ENCODE measurements at places on chromosomes 3 and 15.

- no peak for DNase-seq
Observed at GRCh38 chr15:42474827-42475226, 16.1 kb downstream of the ZNF106 start.

GRCh38 chr3:157094751-157095480 is 65.0 kb downstream of the CCNL1 start:
- no peak for DNase-seq

DNA sequence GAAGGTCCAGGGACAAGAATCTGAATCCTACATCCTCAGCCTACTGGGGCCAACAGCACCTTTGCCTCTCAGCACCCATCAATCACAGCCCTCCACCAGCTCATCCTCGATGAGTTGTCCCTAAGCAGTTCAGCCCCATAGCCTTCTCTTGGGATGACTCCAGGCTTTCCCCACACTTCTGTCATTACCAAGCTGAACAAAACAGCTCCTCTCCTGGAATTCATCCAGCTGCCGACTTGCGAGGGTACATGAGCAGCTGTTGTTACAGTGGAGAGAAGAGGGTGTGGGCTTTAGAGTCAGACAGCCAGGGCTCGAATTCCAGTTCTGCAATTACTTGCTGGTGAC is 69.0 kb upstream of the THBS1 start:
- DNase-seq, result no peak

DNA sequence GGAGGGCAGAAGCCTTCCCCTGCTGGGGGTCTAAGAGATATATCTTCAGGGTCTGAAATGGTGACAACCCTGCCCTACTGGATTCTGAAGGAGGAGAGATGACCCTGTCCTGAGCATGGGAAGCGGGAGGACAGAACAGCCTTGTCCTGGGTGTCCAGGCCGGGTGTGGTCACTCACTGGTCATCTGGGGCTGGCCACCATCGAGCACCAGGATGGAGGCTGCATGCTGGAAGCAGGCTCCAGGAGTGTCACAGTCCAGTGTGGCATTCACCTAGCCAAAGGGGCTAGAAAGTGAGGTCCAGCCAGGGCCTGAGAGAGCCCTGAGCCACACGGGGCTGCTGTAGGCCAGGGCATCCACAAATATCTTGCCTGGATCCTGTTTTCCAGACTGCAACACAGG is 5.2 kb downstream of the CDHR4 start:
- no peak for DNase-seq

DNA sequence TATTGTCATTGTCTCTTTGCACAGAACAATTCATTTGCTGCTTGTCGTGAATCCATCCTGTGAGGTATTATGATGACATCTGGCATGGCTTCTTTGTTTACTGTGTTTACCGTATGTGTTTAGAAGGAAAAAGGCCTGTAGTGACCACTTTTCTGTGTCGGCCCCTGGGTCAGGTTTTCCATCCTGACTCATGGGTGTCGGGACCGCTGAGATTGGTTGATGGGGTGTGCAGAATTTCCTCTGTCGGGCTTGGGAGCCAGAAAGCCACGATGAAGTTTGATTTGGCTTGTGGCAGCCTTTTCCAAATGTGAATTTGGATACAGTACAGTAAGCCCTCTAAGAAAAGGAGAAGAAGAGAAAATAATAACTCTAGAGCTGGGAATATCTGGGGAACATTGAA is 113.5 kb downstream of the FNDC3B start:
- DNase-seq, result no peak

DNA sequence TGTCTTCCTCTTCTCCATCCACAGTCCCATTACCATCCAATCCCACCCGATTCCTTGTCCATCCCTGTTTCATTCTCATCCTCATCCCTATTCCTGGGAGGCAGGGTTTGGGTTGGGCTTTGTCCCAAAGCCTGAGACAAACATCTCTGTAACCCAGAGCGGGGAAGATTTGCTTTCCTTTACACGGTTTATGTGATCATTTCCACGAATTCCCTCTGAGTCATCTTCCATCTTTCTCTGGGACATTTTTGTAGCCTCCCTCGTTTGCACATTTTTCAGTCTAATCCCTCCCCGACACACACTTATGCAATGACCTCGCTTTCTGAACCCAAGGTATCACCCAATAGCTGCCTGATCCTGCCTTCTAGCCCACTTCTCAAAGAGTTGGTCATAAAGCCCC is 22.8 kb downstream of the DUOX2 start:
- peak; percentile 33 for DNase-seq

GRCh38 chr15:57527382-57528091 is 64.2 kb upstream of the MYZAP start:
- no peak for DNase-seq

DNA sequence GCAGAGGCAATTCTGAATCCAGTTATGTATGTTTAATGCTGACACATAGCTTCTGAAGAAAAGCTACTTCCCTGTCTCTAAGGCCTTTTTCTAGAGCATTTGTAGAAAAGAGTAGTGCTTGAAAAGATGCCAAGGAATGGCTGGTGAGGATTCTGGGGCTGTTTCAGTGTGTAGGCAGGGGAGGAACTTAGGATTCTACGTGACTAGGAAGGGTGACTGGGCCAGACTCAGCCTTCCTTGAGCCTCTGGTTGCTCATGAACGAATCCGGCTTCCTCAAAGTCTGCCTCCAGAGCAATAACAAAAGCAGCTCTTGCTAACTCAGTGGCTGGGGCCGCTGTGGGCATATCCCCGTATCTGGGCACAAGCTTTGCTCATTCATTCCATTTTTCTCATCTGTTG is 104.8 kb upstream of the WNT5A start:
- DNase-seq, result no peak

- DNase-seq, result no peak
Observed at GRCh38 chr3:178181784-178182183, 354.5 kb upstream of the KCNMB2 start.

DNA sequence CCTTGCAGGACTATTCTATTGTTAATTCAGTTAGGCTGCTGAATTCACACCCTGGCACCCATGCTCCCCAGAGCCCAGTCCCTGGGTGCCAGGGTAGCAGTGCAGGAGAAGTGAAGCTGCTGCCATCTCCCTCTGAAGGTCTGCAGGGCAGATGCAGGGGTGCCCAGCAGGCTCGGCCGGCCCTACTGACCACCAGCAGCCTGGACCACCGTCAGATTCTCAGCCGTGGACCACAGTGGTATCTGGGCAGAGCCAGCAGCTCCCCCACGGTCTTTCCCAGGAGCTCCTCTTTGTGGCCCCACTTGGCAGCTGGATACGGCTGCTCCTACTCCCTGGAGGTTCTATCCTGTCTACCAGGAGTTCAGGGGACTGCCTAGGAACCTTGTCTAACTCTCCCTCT is 46.8 kb downstream of the ALDH1L1 start:
- DNase-seq, result peak; percentile 54

- no peak for DNase-seq
Observed at GRCh38 chr3:78348664-78349063, 1308.8 kb downstream of the ROBO2 start.

DNA sequence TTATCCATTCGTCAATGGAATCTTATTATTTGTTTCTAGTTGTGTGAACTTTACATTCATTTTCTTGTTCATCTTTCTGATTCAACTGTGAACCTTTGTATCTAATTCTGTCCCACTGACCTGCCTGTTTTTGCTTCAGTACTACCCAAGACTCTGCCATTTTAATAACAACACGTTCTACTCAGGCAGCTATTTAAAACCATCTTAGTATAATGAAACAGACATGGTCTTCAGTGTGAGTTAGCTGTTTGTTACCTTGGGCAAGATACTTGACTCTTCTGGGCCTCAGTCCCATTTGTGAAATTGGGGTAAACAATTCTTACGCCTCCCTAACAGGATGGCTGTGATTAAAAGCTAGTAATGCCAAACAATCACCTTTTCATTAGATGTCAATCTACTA is 1.6 kb downstream of the BTBD1 start:
- no peak for DNase-seq

GRCh38 chr3:16337856-16338540 is 73.0 kb downstream of the OXNAD1 start:
- DNase-seq, result no peak

- DNase-seq, result no peak
Observed at GRCh38 chr3:10315771-10316344, 5.1 kb downstream of the SEC13 start.

DNA sequence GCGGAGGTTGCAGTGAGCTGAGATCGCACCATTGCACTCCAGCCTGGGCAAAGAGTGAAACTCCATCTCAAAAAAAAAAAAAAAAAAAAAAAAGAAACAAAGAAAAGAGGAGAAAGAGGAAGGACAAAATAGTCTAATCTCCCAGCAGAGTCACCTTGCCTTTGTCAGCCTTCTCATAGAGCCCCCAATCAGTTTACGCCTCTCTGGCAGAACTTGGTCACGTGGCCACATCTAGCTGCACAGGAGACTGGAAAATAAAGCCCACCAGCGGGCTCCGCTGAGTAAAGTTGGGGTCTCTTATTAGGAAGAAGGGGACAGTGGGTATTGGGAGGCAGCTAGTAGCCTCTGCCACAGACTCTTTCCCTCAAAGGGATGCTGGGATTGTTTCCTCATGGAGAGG is 41.9 kb downstream of the USP13 start:
- DNase-seq, result no peak

- DNase-seq, result no peak
Observed at GRCh38 chr3:27310688-27311087, 58.5 kb downstream of the NEK10 start.

- DNase-seq, result no peak
Observed at GRCh38 chr15:87777054-87777561, 479.4 kb downstream of the NTRK3 start.

- DNase-seq, result no peak
Observed at GRCh38 chr3:100761211-100761942, 52.1 kb downstream of the TFG start.

- no peak for DNase-seq
Observed at GRCh38 chr15:49320351-49320750, 102.7 kb upstream of the FGF7 start.

- DNase-seq, result no peak
Observed at GRCh38 chr15:81229586-81229985, 32.9 kb downstream of the IL16 start.

DNA sequence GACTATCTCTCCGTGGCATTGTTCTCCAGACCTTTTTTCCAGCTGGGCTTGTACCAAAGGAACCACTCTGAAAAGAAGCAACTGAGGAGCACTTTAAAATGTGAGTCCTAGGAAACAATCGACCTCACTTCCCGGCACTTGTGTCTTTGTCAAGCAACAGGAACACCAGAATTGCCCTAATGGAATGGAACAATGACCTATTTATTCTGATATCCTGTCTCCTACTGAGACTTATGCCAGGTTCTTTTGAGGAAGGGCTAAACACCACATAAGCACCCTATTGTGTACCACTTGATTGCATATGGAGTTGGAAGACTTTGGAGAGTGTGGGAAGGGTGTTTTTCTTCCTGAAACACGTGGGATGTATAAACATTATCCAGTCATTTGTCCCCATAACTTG is 56.8 kb upstream of the TGFBR2 start:
- no peak for DNase-seq

DNA sequence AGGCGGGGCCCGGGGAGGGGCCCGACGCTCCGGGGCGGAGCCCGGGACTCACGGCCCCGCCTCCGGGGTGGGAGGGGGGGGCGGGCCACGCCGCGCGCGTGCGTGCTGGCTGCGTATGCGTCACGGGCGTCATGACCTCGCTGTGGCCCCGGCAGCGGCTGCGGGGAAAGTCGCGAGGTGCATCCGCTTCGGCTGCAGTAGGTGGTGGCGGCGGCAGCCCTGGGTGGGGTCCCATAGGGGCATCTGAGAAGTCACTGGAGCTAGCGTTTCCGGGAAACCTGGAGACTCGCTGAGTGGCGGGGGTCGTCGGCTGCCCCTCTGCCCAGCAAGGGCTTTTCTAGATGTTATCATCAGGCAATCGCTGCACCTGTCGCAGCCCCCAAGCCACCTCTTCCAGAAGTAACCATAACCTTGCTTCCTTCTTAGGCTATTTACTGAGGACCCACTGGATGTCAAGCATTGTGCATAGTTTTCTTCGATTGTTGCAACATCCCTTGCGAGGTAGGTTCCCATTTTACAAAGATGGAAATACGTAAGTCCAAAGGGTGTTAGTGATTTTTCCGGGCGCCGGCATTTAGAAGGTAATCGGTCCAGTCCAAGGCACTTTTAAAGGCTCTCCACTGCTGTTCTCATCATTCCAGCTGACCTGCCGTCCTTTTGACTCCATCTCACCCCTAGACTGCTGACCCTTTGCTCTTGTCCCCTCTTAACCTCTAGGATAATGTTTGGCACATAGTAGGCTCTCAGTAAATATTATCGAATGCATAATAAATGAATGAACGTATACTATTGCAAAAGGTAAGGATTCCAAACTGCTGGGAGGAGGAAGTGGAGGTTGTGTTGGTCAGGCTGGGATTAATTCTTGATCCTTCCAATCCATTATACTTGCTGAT is at the start of gene GDPGP1:
TSS of gene GDPGP1 (plus strand) at position 114 of the 893 bp plus-strand sequence. CDS start 6,700 bp downstream, outside the sequence.
- DNase-seq, result no peak

GRCh38 chr3:173650596-173650995 is 253.1 kb downstream of the NLGN1 start:
- no peak for DNase-seq

DNA sequence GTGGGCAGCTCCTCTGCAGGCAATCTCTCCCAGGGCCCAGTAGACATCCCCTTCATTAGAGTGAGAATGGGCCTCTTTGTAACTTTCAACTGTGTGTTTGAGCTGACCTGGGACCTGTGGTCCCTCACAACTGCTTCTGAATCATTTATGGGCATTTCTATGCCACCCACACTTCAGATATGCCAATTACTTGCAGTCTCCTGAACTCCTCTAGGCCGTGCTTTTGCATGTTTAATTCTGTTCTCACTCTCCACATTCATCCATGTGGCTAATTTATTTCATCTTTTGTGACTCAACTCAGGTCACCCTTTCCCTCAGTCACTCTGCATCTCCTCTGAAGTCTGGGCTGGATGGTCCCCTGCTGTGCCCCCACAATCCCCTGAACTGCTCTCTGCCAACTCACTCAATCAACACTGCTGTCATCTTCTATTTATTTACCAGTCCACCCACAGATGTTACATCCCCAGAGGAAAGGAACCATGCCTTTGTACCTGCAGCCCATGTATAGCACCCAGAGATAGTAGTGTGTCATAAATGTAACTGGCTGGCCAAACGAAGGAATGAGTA is 364.7 kb downstream of the EPHB1 start:
- no peak for DNase-seq

DNA sequence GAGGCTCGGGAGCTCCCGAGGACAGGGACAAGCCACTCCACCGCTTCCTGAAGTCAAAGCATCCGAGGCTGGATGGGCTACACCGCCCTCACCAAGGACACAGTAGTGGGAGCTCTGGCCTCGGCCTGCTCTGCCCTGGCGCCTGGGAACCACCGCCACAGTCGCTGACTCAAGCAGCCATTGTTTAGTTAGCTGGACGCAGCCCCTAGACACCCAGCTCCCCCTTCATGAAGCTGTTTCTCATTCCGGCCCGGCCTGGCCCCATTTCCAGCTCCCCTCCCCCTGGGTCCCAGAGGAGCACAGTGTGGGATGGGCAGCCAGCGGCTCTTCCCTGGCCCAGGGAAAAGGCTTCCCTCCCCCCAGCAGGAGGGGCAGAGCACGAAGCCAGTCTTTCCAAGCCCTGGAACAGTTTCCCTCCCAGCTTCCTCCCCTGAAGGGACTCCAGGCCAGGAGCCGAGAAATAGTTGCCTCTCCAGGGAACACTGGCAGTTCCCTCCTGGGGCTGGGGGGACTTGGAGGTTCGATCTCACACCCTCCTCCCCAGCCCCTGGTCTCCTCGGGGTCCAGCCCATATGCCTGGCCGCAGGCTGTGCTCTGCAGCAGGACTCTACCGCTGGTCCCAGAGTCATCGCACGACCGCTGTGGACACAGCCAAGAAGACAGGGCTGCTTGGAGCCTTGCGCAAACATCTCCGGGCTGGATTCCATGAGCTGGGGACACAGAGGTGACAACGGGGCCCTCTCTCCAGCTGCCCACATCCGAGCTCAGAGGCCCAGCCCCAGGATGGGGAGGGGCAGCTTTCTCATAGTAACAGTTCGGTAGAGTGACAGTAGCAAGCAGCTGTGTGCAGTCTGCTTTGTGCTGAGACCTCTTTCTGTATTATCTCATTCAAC is 10.0 kb downstream of the PLXND1 start:
- DNase-seq, result peak; percentile 91

All from left forelimb (tissue), 1 donor.